ENCODE measurements at places on chromosomes 3 and 15. TPM values are rescaled to one million over a fixed set of nuclear protein-coding genes. Genes with fewer than 3 reads are reported as not detected.

The TERC gene
- 119 TPM for total RNA-seq

The TMEM158 gene
- 0.65 TPM for total RNA-seq

The BLOC1S6 gene
- total RNA-seq: 152 TPM

The C3orf62 gene
- total RNA-seq: 2.4 TPM

The PCOLCE2 gene
- total RNA-seq: 124 TPM

The ARHGEF26 gene
- total RNA-seq: 5.2 TPM

The NR2E3 gene
- total RNA-seq: not detected

The MYZAP gene
- 0.65 TPM for total RNA-seq

The PLCD1 gene
- 42.3 TPM for total RNA-seq

Data from articular chondrocyte of knee joint (primary cell).